ENCODE measurements at places on chromosomes 2 and 18. TPM values are rescaled to one million over a fixed set of nuclear protein-coding genes. Genes with fewer than 3 reads are reported as not detected.

SULT1C2 gene
- 2.2 TPM for total RNA-seq

TLX2 gene
- 0.26 TPM for total RNA-seq

DNA sequence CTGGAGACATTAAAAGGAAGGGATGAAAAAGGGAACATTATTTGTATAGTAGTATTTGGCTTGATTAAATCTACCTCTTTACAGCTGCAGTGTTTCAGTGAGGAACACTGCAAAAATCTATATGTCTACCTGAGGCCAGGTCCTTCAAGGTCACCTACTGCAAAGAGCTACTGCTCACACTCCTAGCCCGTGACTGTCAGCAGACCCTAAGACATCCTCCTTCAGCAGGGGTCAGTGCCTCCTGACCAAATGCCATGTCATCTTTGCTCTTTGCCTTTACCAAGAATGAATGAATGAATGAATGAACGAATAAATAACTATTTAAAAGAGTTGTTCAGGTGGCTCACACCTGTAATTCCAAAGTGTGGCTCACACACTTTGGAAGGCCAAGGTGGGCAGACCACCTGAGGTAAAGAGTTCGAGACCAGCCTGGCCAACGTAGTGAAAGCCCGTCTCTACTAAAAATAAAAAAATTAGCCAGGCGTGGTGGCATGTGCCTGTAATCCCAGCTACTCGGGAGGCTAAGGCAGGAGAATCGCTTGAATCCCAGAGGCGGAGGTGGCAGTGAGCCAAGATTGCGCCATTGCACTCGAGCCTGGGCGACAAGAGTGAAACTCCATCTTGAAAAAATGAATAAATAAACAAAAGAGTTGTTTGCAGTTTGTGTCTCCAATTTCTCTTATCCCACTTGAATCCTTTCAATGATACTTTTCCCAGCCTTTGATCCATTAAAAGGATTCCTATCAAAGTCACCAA, 84.3 kb upstream of the GRB14 start:
- DNase-seq, result no peak

DNA sequence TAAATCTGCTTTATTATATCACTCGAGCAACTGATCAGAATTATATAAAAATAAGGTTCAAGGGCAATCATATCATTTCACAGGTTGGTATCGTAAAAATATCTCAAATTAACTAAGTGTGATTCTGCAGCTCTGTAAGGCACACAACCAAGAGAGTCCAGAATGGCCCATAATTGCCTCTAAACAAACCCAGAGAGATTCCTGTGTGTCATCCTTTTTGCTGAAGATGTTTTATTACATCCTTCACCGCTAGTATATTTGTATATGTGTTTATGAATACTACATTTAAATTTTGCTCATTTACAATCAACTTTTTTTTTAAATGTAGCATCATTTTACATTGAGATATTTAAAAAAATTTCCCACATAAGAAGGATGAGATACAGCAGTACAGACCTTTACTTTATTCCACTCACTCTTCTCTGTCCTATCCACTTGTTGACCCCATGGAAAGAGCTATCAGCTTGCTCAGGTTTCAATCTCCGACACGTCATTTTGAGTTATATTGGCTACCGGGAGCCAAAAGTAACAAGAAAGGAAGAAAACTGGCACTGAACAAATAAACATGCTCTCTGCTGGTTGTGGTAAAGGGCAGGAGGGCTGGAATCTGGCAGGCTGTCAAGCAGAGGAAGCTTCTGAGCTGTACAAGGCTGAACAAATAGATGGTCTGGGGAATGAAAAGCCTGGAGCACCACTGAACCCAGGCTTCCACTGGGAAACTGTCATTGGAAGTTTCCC, 23.1 kb downstream of the PLA2R1 start:
- DNase-seq, result no peak

GRCh38 chr2:74530239-74531187, 780 bp downstream of the HTRA2 start:
- DNase-seq, result peak; percentile 30

DNA sequence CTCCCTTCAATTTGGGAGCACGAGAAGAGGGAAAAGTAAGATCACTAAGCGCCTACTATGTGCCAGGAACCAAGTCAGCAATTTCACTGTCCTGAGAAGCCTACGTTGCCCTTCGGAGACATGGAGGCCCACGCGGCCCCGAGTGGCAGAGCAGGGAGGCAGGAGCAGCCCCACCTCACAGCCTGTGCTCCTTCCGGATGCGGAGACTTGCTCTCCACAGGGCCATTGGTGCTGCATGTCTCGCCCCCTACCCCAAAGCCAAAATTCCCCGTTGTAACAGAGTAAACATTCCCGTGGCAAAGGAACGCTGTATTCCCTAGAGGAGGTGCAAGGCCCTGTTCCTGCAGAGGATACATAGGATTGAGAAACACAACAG, 4.5 kb downstream of the SLC14A2 start:
- DNase-seq, result no peak

All from WTC11 (cell line).